NCI-H446 treated with DMSO at 0.1 percent for 48 hours (cell line): ENCODE measurements at places on chromosomes 5 and 9.
A peak's percentile ranks its signal among the peaks of the same experiment; 100 is the strongest.

DNA sequence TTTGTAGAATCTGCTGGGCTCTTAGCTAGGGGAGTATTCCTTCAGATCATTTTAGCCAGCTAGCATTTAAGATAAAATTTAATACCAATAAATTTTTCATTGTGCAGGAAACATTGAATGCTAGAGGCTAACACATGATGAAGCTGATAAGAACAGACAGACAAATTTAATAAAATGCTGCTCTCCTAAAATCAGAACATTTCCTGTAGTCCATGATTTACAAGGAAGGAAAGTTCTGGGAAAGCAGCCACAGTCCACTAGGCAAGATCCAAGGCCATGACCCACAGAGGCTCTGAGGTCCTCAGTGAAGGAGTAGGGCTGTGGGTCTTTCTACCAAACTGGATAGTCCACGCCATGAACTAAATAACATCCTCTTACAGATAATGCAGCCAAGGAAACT, 253.0 kb downstream of the ICE1 start:
- DNase-seq, result no peak

DNA sequence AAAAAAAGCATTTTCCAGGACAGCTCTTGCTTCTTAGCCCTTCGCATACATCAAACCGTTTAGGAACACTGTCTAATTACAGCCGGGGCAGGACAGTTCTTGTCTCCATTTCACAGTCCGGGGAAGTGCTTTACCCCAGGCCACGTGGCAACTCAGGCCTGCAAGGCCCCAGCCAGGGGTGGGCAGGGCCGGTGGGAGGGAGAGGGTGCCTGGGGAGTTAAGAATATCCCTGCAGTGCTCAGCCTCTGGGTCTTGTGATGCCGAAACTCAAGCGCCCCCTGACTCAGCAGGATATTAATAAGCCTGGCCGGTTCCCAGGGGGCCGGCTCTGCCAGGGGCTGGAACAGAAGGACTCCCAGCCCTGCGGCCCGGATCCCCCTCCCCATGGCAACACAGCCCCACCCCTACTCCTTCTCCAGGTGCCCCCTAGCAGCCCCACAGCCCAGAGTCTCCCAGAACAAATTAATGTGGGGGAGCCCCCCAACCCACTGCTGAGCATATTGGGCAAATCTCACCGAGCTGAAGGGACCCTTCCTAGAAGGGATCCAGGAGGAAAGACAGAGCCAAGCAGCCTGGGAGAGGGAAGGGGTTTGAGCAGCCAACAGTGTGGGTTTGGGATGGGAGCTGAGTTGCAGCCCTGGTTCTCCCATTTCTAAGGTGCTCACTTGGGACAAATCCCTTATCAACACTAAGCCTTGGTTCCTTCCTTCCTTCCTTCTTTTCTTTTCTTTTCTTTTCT, 45.3 kb downstream of the PLPP7 start:
- no peak for DNase-seq

DNA sequence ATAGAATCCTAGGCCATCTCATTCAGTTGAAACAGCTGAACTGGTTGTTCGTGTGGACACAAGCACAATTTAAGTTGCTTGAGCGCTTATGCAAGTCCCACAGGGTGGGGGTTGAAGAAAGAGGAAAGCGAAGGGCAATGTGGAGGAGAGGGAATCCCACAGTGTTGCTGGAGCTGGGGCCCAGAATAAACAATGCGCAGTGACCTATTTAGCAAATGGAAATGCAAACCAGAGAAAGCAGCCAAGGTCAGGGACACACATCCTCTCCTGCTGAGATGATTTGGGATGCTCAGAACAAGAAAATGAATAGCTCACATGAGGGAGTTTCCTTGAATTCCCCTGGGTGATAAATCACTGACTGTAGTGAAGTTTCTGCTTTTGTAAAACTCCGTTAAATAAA, 838.3 kb downstream of the TLE4 start:
- DNase-seq, result no peak

GRCh38 chr5:80010754-80011392, 19.8 kb upstream of the MTX3 start:
- peak; percentile 21 for DNase-seq

- no peak for DNase-seq
Measured at GRCh38 chr9:76944011-76944410, 38.1 kb upstream of the PRUNE2 start.

DNA sequence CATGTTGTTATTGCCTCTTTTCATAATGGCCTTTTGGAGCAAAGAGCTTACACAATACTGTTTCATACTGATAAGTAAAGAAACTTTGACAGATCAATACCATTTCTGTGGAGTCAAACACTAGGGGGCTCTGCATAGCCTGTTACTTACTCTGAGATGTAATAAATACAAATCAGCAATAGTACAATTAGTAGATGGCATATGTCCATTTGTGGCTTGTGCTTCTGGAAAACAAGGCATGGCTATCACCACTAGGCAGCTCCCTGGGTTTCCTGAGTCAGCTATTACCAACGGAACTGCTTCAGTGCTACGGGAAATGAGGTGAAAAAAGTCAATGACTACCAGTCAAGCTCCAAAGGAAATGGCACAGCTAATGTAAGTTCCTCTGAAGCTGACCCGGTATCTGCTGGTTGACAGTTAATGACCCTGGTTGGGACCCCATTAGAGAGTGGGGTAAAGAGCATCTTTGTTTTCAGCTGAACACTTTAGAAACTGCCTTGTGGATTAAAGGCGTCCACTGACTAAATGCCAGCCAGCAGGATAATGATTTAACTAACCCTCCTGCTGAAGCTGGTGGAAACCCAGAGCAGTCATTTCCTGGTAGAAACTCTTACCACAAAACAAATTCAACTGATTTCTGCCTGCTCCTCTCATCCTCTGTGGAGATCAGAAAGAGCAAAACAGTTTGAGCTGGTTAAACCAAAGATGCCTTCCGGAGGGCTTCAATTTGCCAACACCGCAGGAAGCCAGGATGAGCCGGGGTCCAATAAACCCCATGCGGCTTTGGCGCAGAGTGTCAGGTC, 69.0 kb upstream of the FAM169A start:
- DNase-seq, result peak; percentile 9

GRCh38 chr5:102222772-102223171, 73.3 kb downstream of the SLCO4C1 start:
- DNase-seq, result no peak

DNA sequence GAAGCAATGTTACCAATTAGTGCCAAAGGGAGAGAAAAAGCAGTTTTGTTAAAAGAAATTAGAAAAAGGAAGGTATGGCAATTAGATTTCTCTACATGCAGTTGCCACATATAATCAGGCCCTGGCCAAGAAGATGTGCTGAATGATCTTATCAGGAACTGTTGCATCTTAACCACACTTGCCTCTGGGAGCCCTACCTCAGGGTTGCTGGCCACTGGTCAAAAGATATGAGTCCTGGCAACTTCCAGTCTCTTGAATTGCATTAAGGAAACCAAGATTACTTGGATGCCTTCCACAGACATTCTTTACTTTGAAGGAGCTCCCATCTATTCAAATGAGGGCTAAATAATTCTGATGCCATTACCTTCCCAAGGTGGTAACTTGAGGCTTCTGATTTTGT, 60.4 kb downstream of the TNC start:
- no peak for DNase-seq

- peak; percentile 25 for DNase-seq
Measured at GRCh38 chr5:88732181-88732633, 150.8 kb downstream of the MEF2C start.

DNA sequence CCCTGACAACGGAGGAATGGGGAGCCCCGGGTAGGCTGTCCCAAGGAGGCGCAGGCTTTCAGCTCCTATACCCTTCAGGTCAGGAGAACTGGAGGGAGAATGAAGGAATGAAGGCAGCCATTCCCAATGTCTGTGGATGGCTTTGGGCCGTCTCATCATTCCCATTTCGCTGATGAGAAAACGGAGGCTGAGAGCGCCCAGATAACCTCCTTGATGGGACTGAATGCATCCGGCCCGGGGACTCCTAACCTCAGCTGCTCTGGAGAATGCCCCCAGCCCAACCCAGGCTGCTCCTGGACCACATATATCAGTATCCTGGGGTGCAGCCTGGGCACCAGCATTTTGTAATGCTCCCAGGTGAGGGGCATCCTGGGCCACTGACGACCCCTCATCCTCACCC, 52.6 kb upstream of the RNU6ATAC start:
- DNase-seq, result no peak

- DNase-seq, result no peak
Measured at GRCh38 chr5:1245905-1246576, 20.9 kb downstream of the SLC6A18 start.

- DNase-seq, result no peak
Measured at GRCh38 chr9:107338911-107339659, 56.0 kb downstream of the RAD23B start.

GRCh38 chr9:20981486-20981885, 50.0 kb downstream of the HACD4 start:
- peak; percentile 64 for DNase-seq

DNA sequence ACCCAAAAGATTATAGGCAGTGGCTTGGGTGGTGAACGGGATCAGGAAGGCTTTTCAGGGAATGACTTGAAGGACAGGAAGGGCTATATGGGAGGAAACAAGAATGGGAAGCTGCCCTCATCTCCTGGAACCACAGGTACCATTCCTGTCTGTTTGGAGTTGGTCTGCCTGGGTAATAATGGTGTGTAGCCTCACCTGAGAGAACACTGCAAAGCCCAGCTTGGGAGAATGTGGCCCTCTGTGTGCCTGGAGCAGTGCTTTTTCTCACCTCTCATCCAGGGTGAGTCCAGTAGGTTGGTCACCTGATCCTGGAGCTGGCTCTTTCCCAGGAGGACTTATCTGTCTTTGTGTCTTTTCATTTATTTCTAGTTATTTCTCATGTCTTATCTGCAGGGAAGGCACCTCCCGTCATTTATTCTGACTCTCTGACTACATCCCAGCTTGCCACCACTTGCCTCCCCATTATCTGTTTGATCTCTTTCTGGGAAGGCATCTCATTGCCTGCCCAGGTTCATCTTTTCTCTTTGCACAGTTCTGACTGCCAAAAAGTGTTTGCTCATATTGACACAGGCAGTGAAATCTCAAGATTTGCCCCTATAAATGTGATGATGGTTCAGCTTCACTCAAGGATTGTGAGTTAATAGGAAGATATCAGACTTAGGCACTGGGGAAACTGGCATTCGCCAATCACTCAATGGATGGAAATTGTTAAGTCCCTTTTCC, 22.5 kb upstream of the OR2S2 start:
- DNase-seq, result no peak

DNA sequence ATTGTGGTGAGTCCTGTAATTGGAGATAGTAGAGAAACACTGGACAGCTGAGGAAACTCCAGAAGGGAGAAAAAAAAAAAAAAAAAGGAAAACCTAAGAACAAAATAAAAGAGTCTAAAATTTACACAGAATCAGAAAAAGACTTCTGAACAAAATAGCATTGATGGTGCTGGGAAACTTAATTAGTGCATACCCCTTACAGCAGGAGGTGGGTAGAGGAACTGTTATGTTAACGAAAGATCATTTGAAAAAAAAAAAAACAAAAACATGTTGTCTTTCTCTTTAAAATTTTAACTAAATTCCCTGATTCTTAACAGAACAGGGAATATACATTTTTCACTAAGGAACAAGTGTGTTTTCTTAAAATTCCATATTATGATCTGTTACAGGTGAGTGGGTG, 11.6 kb upstream of the MTX3 start:
- DNase-seq, result no peak

DNA sequence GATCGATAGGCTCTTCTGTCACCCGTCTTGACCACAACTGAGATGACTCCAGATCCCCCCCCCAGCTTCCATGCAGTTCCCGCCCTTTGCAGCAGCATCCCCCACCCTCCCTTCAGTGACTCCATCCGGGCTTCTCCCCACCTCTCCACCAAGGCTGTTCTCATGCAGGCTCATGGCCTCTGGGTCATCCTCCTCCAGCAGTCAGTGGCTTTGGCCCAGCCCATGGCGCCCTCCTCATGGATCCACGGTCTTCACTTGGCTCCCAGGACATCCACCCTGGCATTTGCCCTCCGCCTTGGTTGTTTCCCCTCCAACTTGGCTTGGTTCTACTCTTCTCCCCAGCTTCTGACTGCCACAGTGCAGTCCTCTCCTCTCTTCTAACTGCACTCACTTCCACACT, 96.7 kb upstream of the RUFY1 start:
- DNase-seq, result no peak

DNA sequence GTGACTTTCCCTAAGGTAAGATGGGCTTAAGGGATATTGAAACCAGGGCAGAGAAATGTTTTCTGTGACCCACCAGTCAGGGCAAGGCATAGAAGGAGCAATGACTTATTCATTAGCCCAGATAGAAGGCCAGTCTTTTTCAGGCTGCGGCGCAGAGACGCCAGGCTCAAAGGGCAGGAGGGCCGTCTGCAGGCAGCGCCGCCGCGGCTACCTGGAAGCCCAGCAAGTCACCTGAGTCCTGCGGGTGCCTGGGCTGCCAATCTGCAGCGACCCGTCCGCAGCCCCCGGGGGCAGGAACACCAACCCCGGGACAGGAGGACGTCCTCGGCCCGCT, 322 bp upstream of the SH3GL2 start:
- no peak for DNase-seq

DNA sequence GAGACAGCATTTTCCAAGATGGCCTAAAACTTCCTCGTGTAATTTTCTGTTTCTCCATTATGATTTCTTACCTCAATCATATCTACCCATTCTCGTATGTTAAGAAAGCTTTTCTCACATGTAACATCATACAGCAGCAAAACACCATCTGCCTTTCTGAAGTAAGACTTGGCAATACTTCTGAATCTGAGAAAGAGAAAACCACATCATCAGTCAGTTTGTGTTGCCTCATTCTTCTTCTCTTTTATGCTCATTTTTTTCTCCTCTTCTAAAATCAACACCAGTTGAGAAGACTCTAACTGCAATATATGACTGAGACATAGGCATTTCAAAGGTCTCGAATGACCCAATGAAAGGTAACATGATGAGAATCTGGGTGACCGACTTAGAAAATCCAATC, 66.0 kb downstream of the RASEF start:
- DNase-seq, result no peak

DNA sequence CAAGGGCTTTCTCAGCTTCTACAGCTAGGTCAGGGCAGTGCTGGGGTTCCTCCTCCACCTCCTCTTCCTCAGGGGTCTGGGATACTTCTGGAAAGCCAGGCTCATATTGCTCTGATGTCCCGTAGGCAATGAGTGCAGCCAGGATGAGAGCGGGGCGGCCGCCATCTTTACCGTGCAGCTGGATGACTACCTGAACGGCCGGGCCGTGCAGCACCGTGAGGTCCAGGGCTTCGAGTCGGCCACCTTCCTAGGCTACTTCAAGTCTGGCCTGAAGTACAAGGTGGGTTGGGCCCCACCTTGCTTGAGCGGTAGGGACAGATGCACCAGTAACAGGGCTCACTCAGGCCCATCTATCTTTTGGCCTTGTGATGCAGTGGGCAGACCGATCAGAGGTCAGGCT, 34.8 kb downstream of the GSN start:
- no peak for DNase-seq

GRCh38 chr5:139637438-139638089, 10.6 kb upstream of the CXXC5 start:
- peak; percentile 52 for DNase-seq

GRCh38 chr9:133601746-133602145, 7.4 kb downstream of the FAM163B start:
- no peak for DNase-seq

GRCh38 chr9:95572381-95573151, 55.8 kb upstream of the PTCH1 start:
- DNase-seq, result no peak

GRCh38 chr5:61669531-61669930, 337.5 kb downstream of the ZSWIM6 start:
- no peak for DNase-seq
